ENCODE measurements at places on chromosomes 2 and 18.

GRCh38 chr18:58615140-58616132 lies 13.5 kb downstream of the ALPK2 start:
- no peak for DNase-seq

DNA sequence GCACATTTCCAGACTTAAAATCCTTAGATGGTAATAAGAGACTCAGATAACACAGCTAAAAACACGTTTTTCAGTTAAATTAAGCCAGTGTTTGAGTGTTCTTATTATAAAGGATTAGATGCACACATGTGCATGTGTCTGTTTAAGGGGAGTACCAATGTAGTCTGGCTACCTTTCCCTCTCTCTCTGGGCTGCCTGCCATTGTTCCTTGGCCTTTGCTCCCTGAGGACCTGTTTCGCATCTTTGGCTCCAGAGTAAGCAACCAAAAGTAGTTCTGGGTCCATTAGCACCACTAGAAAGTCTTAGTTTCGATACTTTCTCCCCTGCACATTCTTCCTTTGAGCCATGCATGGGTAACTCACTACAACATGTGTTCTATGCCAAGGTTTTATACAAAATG lies 228.3 kb downstream of the TPGS2 start:
- no peak for DNase-seq

DNA sequence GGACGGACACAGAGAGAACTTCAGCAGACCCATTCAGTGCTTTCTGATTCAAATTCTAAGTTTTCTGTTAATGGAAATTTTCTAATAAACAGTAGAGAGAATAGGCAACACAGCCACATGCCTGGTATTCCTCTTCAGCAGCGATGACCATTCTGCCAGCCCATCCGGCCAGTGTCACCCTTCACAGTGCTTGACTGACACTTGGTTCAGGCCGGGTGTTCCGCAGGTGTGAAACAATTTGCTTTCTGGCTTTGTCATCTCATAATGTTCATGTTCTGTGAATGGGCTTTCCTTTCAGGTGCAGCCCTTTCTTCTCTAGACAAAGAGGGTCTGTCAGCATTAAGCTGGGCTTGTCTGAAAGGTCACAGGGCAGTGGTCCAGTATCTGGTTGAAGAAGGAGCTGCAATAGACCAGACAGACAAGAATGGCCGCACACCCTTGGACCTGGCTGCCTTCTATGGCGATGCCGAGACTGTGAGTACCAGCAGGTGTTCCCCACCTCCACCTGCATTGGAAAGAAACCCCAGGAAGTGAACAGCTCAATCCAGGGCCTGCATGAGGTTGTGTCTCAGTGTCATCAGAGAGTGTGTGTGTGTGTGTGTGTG lies 67.0 kb downstream of the WDSUB1 start:
- DNase-seq, result no peak

DNA sequence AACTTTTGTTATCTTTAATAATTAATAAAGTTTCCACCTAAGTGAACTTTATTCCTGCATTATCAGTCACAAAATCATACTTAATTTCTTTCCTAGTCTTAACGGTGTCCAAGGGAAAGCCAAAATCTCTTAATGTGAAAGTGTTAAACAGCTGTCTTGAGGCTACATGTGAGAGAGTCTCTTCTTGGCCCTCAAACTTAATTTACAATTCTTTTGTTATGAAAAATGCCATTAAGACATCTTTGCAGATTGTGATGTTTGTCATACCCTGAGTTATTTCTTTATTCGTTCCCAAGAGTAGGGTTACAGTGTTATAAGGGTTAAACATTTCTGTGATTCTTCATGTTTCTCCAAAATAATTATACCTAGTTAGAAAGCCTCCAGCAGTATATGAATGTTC lies 64.6 kb downstream of the ANKRD12 start:
- DNase-seq, result no peak

GRCh38 chr2:162197069-162197825 lies 45.2 kb upstream of the GCG start:
- DNase-seq, result no peak

GRCh38 chr2:27501042-27501441 lies 4.4 kb downstream of the GCKR start:
- DNase-seq, result no peak

- no peak for DNase-seq
Observed at GRCh38 chr2:99824758-99825157, 317.6 kb downstream of the AFF3 start.

- no peak for DNase-seq
Observed at GRCh38 chr2:236607471-236608187, 38.0 kb downstream of the ACKR3 start.

DNA sequence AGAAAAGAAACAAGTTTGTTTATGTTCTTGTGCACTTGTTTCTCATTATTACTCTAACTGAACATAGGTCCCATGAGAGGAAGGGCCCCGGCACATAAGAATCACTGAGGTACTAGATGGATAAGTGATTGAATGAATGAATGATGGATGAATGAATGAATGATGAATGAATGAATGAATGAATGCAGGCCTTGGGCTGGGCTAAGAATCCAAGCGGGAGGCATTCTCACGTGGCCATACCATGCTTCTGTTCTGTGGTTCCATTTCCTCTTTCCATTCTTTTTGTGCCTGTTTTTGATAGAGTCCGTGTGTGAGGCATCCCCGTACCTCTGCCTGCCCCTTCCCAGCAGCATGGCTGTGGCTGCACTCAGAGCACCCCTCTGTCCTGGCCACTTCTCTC lies 94.8 kb downstream of the SH3BP4 start:
- DNase-seq, result no peak

DNA sequence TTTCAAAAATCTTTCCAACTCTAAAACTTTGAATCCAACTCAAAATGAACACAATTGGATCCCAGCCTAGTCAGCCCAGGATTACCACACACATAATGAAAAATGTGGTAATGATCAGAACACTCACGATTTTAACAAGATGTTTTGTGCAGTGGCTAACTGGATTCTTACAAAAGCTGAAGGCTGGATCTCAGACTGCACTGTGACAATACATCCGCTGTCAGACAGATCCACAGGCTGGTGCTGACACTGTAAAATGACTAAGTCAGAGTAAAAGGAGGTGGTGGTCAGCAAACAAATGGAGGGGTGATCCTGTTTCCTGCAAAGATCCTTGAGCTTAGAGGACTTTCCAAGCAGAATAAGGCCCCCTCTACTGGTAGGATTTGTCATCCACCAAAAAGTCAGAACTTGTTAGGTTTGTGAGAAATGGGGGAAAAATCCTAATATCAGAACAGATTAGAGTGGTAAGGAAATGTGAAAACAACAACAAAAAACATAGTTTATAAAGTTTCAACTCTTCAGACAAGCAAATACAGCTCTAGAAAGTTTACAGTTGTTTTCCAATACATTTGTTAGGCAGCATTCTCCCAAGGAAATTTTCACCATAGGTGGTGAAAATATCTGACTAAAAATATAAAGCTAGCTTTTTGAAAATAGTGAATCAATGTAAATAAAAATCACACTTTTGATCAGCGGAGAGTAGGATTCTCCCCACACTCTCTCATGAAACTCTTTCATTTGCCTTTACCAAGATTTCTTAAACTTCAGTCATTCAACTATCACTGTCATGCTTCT lies 211.9 kb downstream of the AGPS start:
- DNase-seq, result peak; percentile 48

DNA sequence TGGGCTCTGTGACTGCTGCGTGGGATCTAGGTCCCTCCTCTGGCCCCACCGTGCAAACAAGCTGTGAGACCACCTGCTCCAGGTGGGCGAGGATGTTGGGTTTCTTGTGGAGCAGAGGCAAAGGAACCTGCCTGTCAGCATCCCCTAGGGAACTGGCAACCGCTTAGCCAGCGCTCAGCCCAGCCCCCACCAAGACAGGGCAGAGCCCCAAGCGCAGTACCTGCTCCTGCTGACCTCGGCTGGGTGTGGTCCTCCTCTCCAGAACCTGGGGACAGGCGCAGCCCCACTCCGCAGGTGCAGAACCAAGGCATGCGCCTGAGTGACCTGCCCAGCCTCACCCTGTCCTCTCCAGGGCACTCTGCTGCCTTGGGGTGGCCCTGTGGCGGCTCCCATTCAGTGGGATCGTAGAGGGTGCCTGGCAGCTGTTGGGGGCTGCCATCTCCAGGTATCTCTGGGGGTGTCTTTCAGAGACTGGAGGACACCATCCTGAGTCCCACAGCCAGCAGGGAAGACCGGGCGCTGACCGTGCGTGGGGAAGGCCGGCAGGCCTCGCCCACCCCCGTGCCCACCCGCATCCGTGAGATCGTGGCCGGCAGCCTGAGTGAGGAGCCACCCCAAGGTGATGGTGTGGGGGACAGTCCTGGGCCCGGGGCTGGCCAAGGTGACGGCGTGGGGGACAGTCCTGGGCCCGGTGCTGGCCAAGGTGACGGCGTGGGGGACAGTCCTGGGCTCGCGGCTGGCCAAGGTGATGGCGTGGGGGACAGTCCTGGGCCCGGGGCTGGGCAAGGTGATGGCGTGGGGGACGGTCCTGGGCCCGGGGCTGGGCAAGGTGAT lies 12.3 kb downstream of the CROCC2 start:
- no peak for DNase-seq

DNA sequence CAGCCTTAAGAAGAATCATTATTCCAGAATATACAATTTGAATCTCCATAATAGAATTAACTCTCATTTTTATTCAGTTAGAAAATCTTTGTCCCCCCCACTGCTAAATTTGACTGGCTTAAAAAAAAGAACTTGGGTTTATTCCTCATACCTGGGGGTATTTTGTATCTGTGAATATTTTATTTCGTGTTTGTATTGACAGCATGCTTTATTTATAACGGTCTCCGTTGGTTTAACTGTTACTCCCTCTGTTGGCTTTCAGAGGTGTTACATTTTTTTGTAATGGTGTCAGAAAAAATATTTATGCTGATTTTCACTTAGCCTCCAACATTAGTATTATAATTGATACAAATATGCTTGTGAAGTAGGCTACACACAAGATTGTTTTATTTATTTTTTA lies 109.1 kb downstream of the HAUS1 start:
- no peak for DNase-seq

DNA sequence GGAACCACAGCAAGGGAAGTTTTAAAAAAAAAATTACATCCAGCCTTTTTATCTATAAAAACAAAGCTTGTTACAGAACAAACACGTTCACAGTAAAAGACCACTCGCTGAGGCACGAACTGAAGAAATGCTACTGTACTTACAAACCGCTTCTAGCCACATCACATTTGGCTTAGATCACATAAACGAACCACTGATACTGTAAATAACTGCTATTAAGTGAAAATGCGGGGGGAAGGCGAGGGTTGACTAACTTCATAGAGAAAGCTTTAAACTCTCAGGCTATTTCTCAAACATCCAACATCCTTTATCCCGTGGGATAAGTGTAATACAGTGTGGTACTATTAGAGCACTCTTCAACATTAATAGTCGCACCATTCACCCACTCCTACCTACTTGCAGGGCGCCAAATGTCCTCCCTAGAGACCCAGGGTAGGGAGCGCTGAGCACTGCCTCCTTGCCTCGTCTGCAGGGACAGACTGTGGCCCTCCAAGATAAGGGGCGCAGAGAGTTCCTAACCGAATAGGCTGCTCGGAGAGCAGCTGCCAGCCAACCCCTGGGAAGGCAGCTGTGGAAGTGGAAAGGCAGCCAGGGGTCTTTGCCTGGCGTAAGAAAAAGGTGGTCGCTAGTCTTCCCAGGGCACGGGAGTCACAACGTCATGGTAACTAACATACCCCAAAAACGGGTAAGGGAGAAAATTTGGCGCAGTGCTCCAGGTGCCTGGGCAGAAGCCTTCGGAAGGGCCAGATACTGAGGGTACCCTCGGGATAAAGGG lies 854 bp downstream of the GPR155 start:
- DNase-seq, result no peak

GRCh38 chr2:67923696-67924095 lies 139.1 kb downstream of the C1D start:
- DNase-seq, result no peak

DNA sequence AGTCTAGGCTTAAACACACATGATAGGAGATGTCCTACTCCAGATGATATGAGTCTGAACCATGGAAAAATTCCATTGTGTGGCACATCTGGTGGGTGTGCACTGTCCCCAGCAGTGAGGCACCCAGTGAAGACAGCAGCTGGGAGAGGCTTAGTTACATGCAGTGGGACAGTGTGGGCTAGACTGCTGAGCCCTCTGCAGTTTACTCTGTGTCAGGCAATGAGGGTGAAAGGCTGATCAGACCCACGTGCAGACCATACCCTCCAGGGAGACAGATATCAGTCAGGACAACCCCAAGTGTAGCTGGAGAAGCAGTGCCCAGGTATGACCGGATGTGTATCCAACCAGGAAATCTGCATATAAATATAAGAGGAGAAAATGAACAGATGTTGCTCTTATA lies 13.4 kb downstream of the IL37 start:
- no peak for DNase-seq

- DNase-seq, result no peak
Observed at GRCh38 chr2:105877945-105878344, 133.2 kb downstream of the NCK2 start.

GRCh38 chr2:168116448-168116847 lies 130.9 kb downstream of the STK39 start:
- no peak for DNase-seq

DNA sequence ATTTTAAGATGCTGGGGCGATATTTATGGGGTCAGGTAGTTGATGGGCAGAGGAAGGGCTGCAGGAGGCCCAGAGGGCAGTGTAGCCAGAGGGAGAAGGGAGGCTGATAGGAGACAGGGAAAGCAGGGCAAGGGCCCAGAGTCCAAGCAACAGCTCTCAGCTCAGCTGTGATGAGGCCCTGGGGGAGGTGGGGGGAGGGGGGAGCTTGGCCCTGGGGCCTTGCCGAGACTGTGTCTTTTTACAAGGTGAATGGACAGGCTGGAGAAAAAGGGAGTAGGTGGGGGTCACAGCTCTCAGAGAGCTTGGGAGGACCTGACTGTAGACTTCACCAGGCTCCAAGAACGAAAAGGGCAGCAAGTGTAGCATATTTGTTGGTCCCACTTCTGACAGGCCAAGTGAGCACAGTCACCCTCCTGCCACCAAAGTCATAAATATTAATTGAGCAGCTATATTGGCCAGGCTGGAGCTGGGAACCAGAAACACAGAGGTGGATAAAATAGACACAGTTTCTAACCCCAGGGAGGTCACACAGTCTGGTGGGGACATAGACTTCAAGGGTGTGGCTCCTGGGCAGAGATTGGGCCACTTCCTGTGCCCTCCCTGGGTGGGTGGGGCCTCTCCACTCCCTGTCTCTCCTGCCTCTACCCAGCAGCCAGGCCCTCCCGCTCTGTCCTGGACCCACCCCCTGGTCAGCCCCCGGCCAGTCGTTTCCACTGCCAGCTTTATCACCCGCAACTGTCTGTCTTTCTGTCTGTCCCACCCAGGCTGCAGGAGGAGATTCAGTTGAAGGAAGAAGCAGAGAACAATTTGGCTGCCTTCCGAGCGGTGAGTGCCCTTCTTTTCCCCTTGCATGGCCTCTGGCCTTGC lies 1.4 kb downstream of the DES start:
- DNase-seq, result no peak
